Keratinocyte (primary cell): ENCODE measurements at places on chromosomes 3 and 15.

GRCh38 chr3:128577711-128578110 lies 72.9 kb downstream of the RPN1 start:
- no peak for DNase-seq

DNA sequence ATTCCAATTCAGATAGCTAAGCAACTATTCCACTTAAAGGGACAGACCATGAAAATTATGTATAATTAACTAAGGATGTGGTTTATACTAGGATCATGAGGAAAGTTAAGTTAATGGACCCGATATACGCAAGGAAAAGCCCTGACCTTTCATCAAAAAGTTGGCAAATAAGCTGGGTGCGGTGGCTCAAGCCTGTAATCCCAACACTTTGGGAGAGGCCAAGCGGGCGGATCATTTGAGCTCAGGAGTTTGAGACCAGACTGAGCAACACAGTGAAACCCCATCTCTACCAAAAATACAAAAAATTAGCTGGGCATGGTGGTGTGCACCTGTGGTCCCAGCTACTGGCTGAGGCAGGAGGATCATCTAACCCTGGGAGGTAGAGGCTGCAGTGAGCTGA lies 39.6 kb downstream of the SCAP start:
- DNase-seq, result no peak

GRCh38 chr15:42001236-42001635 lies 19.6 kb downstream of the PLA2G4E start:
- DNase-seq, result no peak

- no peak for DNase-seq
Measured at GRCh38 chr3:116140100-116140689, 305.1 kb downstream of the LSAMP start.

GRCh38 chr3:23341147-23341838 lies 138.2 kb downstream of the UBE2E2 start:
- no peak for DNase-seq

DNA sequence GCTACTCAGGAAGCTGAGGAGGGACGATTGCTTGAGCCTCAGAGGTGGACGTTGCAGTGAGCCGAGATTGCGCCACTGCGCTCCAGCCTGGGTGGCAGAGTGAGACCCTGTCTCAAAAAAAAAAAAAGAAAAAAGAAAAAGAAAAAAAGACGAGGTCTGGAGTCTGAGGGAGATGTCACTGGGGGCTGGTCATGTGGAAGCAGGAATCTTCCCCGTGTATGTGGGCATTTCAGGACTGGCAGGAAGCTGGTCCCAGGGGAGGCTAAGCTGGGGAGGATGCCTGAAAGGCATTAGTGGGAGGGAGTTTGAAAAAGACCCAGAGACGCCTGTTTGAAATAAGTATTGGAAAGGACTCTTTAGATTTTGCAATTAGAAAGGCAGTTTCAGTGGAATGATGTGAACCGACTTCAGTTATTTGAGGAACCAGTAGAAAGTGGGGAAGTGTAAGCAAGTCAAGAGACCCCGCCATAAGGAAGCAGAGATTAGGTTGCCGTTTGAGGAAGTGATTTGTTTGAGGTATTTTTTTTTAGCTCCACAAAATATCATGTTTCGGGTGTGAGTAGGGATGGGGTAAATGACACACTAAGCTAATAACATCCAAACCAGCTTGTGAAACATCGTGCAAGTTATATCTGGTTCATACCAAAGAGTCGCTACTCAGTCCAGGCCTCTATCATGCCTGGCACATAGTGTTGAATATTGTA lies 55.5 kb downstream of the ST6GAL1 start:
- no peak for DNase-seq

GRCh38 chr15:68536331-68537095 lies 42.3 kb upstream of the CORO2B start:
- DNase-seq, result no peak

- DNase-seq, result no peak
Measured at GRCh38 chr3:29141918-29142275, 139.0 kb upstream of the RBMS3 start.

GRCh38 chr15:55915221-55915620 lies 78.2 kb downstream of the NEDD4 start:
- DNase-seq, result no peak

DNA sequence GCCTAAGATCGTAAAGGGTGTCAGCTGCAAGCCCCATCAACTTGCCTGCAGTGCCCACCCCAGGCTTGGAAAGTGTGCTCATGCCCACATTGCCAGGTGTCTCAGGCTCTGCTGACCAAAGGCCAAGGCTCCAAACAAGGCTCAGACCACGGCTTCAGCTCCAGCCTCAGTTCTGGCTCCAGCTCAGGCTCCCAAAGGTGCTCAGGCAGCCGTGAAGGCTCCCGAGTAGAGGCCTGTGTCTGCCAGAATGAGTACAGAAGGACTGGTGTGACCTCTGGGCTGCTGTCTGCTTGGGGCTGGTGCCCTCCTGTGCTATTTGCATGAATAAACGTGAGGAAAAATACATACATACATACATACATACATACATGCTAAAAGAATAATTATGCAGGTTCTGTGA lies 27.9 kb upstream of the UACA start:
- DNase-seq, result no peak

DNA sequence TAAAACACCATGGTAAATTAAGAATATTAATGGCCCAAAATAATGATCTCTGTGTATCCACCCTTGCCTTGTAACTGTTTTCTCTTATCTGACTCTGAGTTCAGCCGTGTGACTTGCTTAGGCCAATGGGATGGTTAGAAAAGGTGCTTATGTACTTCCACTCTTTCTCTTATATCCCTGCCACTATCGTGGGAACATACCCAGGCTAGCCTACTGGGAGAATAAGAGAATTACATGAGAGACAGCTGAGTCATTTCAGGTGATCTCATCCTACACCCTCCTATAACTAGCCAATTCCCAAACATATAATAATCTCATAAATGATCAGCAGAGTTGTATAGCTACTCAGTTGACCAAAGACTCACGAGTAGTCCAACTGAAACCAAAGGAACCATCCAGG lies 98.3 kb upstream of the ABI3BP start:
- DNase-seq, result peak; percentile 11

DNA sequence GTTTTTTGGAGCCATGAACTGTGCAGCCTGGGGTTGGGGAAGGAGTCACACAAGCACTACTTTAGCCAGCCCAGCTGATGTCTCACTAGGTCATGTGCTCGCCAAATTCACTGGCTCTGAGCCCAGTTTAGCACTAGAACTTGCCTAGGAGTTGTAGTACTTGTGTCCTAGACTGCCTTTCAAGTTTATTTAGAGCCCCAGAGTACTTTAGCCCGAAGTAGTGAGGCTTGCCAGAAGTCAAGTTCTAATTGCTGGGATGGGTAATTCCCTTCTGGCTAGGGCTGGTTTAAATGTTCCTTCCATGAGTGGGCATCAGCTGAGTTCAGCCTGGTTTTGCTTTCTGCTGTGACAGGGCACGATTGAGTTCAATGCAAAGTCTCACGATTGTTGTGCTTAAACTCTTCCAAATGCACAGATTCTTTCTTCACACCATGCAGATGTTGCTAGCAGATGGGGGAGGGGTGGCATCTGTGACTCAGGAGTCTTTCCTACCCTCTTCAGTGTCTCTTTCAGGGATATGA lies 228.2 kb upstream of the ZPLD1 start:
- DNase-seq, result no peak

GRCh38 chr3:15936312-15936711 lies 138.5 kb upstream of the ANKRD28 start:
- no peak for DNase-seq

DNA sequence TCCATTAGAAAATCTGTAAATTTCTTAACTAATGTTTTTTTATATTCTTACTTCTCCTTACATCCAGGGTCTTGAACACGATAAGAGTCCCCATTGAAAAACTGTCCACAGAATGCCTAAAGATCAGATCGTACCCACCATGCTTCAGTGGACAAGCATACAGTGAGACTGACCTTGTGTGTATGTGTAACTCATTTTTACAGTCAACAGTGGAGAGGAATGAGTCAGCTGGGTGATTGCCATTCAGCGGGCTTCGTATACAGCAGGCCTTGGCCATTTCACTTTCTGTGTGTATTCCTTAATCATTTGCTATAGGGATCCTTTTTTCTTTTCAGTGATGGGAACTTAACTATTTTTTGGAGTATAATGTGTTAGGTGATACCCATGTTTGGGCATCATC lies 10.6 kb downstream of the PARP14 start:
- DNase-seq, result no peak

DNA sequence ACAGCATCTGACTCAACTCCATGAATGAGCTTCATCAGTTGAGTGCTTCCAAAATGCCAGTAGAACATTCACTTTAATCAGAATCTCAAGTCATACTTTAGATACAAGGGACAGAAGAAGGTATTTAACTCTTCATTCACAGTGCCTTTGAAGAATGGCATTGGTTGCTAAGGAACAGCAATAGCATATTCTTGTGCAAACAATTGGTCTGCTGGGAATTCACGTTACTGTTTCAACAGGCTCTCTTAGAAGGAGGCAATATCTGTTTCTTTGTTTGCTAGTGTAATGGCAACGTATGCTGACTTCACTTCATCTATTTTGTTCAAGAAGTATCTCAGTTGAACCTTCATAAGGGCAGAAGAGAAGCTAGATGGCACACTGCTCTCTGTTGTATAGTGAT lies 113.9 kb downstream of the TMEM108 start:
- DNase-seq, result no peak

DNA sequence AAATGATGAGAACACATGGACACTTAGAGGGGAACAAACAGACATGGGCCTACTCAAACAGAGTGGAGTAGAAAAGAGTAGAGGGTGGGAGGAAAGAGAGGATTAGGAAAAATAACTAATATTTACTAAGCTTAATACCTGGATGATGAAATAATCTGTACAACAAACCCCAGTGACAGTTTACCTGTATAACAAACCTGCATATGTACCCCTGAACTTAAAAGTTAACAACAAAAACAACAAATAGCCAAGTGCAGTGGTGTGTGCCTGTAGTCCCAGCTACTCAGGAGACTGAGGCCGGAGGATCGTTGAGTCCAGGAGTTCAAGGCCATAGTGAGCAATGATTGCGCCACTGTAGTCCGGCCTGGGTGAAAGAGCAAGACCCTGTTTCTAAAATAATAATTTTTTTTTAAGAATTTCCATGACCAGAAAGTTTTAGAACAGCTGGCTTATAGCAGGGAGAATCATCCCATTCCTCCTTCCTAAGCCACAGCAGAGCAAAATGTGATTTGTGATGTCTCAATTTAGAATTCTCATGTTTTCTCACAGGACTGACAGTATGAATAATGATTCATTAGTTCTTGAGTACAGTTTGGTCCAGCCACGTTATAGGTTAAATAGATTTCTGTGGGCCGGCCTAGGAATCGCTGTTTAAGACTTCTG lies 150.0 kb downstream of the ZNF609 start:
- DNase-seq, result no peak

DNA sequence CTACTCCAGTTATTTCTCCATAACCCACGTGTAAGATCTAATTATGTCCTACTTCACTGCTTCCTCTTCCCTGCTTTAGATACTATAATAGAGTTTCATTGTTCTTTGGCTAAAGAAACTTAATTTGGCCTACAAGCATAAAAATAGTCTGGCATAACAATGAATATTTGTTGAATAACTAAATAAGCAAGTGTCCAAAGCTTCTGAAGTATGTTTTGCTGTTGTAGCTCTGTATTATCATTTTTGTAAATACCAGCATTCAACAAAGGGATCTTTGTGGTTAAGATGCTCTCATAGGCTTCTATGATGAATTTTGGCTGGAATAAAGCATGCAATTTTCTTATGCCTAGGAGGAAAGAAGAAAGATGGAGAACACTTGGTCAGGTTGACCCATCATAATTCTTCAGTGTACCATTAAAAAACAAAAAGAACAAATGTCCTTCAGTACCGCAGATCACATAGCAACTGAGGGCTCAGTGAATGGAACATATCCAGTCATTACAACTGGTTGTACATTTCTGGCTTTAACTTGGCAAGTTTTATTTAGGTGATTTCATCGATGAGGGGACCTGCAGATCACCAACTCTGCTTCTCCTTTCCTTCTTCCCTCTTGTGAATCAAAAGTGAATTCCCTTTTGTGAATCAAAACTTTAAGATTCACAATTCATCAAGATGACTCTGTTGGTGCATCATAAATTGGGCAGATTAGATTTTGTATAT lies 465.9 kb upstream of the TGFBR2 start:
- DNase-seq, result no peak

DNA sequence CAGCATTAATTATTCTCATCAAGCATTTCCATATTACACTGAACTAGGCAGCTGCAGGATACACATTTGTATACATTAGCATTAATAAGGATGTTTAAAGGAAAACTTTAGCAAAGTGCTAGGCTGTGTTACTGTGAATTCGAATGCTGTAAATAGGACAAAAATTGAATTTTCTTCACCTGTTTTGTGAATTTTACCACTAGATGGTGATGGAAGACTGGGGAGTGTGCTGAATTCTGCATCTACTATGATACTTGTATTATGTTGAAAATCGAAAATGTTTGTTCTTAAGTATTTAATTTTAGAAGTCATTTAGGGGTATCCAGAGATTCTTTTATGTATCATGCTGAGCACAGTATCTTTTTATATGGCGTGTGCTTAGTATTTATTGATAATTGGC lies 12.3 kb upstream of the P2RY14 start:
- no peak for DNase-seq

- DNase-seq, result no peak
Measured at GRCh38 chr3:49804141-49805041, 1.3 kb downstream of the INKA1 start.

- DNase-seq, result no peak
Measured at GRCh38 chr3:126551839-126552687, 6.7 kb downstream of the C3orf22 start.

DNA sequence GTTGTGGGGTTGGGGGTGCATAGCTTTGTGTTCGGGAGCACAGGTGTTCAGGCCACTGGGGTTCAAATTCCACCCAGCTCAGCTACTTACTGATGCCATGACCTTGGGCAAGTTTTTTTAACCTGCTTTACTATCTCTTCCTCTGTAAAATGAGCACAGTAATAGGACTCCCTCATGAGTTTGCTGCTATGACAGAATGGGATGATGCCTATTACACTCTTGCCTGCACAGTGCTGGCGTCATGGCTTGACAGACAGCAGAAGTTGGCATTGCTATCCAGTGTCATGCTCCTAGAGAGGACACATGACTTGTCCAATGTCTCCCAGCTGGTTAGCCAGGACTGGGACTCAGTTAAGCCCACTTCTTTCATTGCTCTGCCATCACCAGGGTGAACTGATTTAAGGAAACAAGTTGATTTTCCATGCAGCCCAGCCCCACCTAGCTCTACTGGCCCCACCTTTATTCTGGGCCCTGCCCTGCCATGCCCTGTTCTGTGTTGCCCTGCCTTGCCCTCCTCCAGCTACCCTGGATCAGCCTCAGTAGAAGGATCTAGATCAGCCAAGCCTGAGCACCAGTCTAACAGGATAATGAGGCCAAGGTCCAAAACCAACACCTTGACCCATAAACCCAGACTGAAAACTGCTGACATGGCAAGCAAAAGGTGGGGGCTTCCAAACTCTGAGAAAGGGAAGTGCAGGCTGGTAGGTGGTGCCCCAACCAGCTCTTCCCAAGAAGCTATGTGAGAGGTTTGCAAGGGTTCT lies 155.8 kb upstream of the ATP11B start:
- no peak for DNase-seq

GRCh38 chr15:51731549-51732267 lies 5.7 kb downstream of the LYSMD2 start:
- DNase-seq, result no peak

GRCh38 chr3:112670824-112671223 lies 29.9 kb upstream of the CCDC80 start:
- no peak for DNase-seq
